Amygdala (tissue), 56 donors: ENCODE measurements at places on chromosomes 2 and 18.

- no peak for DNase-seq
Observed at GRCh38 chr2:191795715-191796114, 51.2 kb downstream of the CAVIN2 start.

DNA sequence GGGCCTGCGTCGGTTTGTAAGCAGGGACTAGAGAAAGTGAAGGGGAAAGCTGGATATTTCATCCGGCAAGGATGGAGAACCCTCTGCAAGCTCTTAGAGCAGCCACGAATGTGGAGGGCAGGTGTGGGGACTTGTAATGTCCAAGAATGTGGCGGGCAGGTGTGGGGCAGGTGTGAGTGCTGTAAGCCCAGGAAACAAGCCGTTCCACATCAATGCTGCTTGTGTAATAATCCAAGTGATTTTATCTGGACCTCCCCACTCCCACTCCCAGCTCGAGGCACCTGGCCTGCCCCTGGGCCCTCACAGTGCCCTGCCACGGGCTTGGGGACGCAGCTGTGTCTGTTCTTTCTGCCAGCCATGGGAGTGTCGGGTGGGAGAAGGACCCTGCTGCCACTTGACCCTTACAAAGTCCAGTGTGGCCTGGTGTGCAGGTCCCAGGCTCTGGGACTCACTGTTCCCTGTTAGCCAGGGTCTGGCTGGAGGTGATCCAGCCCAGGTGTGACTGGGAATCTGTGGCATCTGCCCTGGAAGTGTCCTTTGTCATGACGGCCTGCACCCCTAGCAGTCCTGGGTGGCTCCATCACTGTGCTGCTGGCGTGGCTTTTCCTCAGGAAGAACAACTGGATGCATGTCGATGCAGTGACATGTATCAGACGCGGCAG lies 42.8 kb downstream of the SOX11 start:
- no peak for DNase-seq

GRCh38 chr2:226267516-226268289 lies 531.9 kb downstream of the IRS1 start:
- no peak for DNase-seq

DNA sequence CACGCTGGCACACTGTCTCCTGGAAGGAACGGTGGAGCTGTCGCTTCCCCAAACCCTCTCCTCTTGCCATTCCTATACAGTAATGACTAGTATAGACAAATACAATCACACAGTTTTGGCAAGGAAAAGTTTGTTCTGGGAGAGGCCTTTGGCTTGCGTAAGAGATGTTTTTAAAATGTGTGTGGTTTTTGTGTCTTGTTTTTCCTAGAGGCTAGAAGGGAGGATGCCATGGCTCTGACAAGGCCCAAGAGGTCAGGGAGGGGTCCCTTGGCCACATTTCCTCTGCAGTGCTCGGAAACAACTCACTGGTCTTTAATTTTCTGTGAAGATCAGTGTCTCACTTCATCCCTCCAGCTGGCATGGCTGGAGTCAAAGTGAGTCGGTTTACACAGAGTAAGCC lies 195.9 kb downstream of the SH3RF3 start:
- no peak for DNase-seq

- no peak for DNase-seq
Observed at GRCh38 chr2:215218587-215219577, 80.5 kb upstream of the ABCA12 start.

DNA sequence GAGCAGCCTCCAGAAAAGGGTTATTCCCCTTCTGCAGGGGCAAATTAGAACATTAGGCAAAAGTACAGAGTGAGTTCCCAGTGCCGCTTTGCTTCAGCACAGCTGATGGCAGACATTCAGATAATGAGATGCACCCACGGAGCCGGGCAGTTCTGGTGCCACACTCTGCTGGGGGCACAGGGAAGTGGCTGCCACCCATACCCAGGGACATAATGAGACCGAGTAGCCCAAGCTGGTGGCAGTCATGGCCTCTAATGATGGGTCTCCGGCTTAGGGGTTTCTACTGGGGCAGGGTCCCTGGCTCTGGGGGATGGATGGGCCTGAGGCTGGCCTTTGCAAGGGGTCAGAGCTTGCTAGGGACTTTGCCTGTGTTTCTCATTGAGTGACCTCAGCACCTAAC lies 26.2 kb downstream of the GLI2 start:
- DNase-seq = no peak

DNA sequence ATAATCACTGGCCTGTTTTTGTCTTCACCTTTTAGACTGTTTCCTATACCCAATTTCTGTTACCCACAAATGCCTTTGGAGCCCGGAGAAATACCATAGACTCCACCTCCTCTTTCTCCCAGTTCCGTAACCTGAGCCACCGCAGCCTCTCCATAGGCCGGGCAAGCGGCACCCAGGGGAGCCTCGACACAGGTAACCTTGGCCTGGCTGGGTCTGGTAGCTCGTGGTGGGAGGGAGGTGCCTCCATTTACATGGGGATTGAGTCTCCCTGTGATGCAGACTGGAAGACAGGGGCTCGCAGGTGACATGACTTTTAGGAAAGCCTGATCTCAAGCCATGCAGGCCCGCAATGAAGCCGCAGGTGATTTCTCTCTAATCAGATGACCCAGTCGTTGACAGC lies 100.6 kb downstream of the CABLES1 start:
- DNase-seq = no peak

- no peak for DNase-seq
Observed at GRCh38 chr2:208369091-208369490, 37.5 kb upstream of the PTH2R start.

- DNase-seq = no peak
Observed at GRCh38 chr2:56613254-56613653, 429.5 kb downstream of the CCDC85A start.
